ENCODE measurements at places on chromosomes 5 and 9. TPM values are rescaled to one million over a fixed set of nuclear protein-coding genes. Genes with fewer than 3 reads are reported as not detected.

- DNase-seq = no peak
These were observed 125.3 kb downstream of the ST8SIA4 start for GRCh38 chr5:100777680-100778300.

GRCh38 chr9:94593459-94594345 is at the start of gene FBP2:
TSS of gene FBP2 (minus strand) at chr9:94593824. CDS start at chr9:94593726, 98 bp downstream.
- no peak for DNase-seq

GRPEL2 gene
- 48.0 TPM for total RNA-seq

GRCh38 chr5:52502460-52502999 is 285.2 kb upstream of the ITGA1 start:
- DNase-seq = no peak

MLANA gene
- not detected for total RNA-seq

DNA sequence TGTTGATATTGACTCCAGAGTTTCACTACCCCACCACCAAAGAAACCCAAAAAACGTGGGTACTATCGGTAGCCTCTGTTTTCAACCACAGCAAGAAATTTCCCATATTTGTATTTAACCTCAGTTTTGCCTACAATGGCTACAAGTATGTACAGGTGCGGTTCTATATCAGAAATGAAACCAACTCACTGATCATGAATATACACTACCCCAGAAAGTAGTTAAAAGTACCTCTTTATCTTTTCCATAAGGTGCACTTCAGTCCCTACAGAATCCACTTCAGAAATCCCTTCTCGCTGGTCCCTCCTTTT is 140.6 kb upstream of the SLC12A2 start:
- DNase-seq = no peak
